ENCODE measurements at places on chromosomes 16 and 17.
A peak's percentile ranks its signal among the peaks of the same experiment; 100 is the strongest.

DNA sequence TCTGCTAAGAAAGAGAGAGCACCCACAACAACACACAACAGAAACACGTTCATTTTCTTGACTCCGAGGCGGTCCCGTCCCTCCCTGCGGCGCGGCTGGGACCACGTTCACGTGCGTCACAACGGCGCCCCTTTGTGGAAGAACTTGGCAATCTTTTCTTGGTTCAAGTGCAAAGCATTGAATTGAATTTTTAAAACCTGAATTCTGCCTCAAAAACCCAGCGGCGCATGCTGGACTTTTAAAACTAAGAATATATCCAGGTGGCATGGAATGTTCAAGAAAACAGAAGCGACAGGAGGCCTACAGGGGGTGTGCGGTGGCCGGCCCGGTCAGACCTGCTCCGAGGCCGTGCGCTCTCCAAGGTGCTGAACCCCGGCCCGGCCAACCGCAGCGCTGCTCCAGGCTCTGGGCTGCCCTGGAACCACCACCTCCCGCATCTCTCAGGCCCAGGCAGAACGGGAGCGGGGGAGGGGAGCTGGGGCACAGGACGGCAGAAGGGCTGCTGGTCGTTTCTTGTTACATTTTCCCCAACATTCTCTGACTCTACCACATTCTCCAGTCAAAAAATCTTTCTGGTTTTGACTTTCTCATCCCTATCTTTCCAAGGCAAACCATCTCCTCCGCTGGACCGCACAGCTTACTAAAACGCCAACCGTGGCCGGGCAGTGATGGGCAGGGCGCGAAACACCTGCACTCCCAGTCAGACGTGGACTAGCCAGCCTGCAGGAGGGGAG is 3.4 kb upstream of the HEXD start:
- peak; percentile 60 for DNase-seq

- DNase-seq, result no peak
These were observed 258.0 kb downstream of the PMP22 start for GRCh38 chr17:15007147-15007553.

DNA sequence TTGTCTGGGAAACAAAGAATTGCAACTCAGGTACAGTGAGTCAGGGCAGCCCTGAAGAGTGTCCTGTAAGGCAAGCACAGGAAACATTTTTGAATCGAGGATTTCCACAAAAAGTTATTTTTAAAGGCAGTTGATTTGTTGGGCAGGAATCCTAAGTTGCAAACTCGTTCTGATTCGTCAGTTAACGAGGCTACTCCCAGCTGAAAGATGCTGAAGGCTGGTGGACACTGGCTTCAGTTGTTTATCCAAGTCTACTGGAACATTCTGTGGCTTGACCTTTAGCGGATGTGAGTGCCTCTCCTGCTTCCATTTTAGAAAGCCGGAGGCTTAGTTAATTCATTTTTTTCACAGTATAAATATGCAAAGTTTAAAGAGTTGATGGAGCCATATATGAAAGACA is 84.2 kb downstream of the KCNJ12 start:
- no peak for DNase-seq

GRCh38 chr16:80958284-80958683 is 48.4 kb downstream of the CMC2 start:
- DNase-seq, result no peak

DNA sequence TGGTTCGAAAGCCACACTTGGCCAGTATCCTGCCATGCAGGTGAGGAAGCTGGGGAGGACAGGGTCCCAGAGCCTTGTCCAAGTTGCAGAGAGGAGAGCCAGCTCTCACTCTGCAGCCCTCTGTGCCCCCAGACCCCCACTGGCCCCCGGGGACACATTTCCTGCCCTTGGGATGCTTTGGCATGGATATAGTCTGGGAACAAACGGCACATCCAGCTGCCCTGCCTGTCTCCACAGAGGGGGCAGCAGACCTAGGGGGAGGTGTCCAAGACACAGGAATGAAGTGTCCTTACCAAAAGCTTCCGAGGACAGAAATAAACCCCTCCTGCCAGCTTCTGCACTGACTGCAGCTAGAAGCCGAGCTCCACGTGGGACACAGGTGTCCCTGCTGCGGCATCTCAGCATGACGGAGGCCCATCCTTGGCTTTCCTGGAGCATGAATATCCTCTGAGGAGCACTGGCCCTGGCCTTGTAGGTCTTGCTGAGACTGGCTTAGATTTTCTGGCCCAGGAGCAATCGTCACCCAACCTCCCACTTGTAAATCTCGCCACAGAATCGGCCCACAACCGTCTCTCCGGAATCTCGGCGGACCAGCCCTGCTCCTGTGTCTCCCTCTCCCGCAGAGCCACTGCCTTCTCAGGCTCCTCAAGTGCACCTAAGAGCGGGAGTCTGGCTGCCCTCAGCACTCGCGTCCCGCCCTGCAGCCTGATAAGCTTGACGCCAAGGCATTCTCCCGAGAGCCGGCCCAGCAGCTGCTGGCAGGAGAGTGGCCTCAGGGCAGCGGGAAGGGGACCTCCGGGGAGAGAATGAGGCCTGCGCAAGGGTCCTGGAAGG is 1.1 kb upstream of the CAPN15 start:
- DNase-seq, result no peak

- no peak for DNase-seq
These were observed 15.7 kb downstream of the PRDM7 start for GRCh38 chr16:90061437-90061836.

- DNase-seq, result no peak
These were observed 112.9 kb downstream of the SEC14L1 start for GRCh38 chr17:77253611-77254051.

GRCh38 chr17:40314584-40314956 is 5.6 kb downstream of the RARA start:
- DNase-seq, result peak; percentile 65

- peak; percentile 48 for DNase-seq
These were observed 1.3 kb downstream of the FUS start for GRCh38 chr16:31181102-31181830.

DNA sequence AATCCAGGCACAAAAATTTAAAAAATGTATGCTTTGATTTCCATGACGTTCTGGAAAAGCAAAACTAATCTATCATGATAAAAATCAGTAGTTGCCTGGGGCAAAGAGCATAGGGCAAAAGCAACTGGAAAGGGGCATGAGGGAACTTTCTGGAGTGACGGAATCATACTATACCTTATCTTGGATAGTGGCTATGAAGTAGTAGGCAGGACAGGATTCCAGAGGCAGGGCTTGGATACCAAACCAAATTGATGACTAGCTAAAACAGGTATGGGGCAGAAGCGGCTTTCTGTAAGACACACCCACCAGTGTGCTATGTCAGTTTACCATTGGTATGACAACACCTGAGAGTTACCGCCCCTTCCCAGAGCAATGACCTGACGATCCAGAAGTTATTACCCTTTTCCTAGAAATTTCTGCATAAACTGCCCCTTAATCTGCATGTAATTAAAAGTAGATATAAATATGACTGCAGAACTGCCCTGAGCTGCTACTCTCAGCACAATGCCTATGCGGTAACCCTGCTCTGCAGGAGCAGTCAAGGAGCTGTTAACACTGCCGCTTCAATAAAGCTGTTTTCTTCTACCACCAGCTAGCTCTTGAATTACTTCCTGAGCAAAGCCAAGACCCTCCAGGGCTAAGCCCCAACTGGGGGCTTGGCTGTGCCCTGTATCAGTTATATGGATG is 56.7 kb downstream of the CFDP1 start:
- DNase-seq, result no peak

- DNase-seq, result no peak
These were observed 68.2 kb downstream of the PLD6 start for GRCh38 chr17:17137731-17138585.

GRCh38 chr17:3802461-3803307 is 1.7 kb upstream of the ITGAE start:
- DNase-seq, result peak; percentile 84

DNA sequence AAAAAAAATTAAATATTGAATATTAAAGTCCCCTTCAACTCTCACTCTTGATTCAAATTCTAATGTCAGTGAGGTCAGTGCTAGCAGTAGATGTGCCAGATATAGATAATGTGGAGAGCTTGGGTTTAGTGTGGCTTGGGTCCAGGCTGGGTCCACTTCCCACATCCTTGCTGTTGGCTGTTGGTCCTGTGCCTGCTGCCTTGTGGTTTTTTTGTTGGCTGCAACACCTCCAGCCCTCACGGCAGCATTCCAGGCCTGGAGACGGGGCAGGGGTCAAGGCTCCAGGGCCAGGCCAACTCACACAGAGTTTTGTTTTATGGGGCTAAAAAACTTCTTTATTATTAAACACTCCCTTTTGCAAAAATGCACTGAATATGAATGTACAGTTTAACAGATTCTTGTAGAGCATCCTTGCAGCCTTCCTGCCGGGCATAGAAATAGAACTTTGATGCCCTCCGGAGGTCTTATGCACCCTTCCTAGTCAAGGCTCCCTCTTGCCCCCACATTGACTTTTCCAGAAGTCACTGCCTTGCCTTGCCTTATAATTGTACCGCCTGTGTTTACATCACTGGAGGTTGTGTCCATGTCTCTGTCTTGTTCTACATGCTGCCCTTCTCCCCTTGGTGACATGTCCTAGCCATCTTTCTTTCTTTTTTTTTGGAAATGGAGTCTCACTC is 25.5 kb upstream of the MYO15B start:
- DNase-seq, result no peak

GRCh38 chr16:89922477-89922883 is 662 bp upstream of the TUBB3 start:
- peak; percentile 58 for DNase-seq

GRCh38 chr17:40316571-40317344 is 7.8 kb downstream of the RARA start:
- no peak for DNase-seq

DNA sequence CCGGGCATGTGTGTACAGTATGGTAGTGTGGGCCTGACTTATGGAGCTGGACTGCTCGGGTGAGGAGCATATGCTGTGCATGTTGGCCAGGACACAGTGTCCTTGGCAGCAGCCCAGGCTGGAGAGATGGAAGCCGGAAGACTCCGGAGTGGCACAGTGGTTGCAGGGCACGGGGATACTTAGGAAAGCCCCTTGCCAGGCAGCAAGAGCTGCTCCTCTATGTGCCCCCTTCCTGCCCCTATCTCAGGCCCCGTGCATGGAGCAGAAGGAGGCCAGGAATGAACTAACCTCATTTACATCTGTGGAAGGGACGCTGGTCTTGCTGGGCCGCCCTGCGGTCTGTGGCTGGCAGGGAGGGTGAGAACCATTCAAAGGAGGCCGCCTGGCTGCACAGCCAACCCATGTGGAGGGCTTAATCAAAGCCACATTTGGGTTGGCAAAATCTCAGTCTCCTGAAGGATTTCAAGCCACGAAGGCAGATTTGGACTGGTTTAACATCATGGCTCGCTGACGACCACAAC is 32.2 kb upstream of the RCVRN start:
- DNase-seq, result no peak

DNA sequence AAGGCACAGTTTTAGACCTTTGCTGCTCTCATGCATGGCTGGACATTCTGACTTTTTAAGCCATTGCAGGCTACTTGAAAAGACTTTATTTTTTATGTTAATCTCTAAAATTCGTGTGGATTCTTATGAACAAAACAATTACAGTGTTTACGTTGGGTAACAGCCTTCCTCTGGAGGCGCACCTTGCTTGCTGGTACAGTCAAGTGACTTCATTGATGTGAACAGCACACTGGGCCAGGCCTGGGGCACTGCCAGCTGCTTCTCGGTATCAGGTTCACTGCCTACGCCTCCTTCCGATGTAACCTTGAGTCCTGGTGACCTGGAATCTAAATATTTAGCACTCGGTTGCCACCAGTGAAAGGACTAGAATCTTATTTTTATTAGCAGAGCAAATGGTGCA is 27.8 kb downstream of the MARCHF10 start:
- no peak for DNase-seq

DNA sequence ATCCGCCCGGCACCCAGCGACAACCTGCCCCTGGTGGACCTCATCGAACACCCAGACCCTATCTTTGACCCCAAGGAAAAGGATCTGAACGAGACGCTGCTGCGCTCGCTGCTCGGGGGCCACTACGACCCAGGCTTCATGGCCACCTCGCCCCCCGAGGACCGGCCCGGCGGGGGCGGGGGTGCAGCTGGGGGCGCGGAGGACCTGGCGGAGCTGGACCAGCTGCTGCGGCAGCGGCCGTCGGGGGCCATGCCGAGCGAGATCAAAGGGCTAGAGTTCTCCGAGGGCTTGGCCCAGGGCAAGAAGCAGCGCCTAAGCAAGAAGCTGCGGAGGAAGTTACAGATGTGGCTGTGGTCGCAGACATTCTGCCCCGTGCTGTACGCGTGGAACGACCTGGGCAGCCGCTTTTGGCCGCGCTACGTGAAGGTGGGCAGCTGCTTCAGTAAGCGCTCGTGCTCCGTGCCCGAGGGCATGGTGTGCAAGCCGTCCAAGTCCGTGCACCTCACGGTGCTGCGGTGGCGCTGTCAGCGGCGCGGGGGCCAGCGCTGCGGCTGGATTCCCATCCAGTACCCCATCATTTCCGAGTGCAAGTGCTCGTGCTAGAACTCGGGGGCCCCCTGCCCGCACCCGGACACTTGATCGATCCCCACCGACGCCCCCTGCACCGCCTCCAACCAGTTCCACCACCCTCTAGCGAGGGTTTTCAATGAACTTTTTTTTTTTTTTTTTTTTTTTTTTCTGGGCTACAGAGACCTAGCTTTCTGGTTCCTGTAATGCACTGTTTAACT is 1.0 kb downstream of the NOG start:
- DNase-seq, result peak; percentile 7

DNA sequence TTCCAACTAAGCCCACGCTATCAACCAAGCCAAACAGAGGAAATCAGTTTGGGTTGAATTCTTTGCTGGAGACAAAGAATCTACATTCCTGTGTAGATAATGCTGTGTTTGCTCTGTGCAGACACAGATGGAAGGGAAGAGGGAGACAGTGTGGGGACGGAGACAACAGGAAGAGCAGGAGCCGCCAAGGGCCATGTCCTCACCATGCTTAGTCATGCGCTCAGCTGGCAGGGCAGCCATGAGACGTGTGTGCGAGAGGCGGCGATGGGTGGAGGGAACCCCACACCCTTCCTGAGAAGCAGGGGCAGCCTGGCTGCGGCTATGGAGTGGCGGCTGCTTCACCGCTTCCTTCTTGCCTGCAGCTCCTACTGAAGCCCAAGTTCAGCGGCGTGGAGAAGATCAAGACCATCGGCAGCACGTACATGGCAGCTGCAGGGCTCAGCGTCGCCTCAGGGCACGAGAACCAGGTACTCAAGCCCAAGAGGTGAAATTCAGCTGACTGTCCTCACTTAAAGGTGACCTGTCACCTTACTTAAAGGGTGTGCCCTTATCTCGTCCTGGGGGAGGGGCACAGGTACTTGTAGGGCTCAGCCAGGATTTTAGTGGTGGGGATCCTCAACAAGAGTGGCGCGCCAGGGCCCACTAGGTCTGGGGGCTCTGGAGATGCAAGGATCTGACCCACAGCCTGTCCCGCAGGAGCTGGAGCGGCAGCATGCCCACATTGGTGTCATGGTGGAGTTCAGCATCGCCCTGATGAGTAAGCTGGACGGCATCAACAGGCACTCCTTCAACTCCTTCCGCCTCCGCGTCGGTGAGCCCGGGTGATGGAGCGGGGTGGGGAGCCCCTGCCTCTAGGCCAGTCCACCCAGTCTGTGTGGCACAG is 47.5 kb downstream of the ADCY7 start:
- peak; percentile 82 for DNase-seq

DNA sequence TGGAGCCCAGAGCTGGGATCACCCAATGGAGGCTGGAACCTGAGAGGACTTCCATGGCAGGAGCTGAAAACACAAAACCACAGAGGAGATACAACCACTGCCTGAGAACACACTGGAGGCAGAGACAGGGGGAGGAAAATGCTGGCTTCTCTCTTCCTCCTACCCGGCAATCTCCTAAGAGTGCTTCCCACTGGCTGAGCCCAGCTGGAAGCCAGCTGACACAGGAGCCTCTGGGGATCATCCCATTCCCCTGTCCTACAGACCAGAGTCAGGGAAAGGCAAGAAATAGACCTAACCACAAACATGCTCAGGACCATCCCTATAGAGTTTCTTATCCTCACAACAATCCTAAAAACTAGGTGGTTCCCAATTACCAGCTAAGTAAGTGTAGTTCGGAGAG is 112.4 kb upstream of the CDH5 start:
- no peak for DNase-seq

Measured in MV-4-11 (cell line).